ENCODE measurements at places on chromosomes 16 and 17.
A peak's percentile ranks its signal among the peaks of the same experiment; 100 is the strongest.

DNA sequence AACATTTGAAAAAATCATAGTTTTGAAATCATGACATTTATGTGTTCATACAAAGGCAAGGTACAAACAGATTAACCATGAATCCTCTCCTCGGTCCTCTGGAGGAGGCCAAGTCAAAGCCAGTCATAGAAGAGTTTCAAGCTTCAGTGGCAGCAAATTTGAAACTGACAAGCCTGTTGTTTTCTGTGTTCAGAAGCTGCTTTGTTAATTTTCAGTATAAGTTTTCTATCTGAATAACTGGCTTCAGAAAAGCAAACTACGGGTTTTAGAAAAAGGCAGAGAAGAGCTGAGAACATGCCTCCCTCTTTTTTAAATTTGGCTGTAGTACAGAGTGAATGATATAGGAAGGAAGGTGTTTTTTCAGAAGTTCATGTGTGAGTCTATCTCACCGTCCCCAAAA, 79.6 kb upstream of the CLEC18B start:
- DNase-seq = no peak

- DNase-seq = peak; percentile 76
Observed at GRCh38 chr17:76585033-76585648, 519 bp downstream of the ST6GALNAC2 start.

DNA sequence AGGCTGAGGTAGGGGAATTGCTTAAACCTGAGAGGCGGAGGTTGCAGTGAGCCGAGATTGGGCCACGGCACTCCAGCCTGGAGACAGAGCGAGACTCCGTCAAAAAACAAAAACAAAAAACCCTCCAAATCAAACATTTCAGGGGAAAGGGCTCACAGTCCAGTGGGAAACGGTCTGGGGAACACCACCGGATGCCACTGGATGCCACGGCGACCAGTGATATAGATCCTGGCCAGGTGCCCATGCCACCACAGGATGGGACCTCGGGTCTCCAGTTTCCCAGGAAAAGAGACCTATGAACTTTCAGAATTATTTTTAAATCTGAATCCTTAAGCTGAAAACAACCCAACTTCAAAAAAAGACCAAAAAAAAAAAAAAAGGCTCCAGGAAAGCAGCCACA, 12.3 kb downstream of the CEP131 start:
- DNase-seq = no peak

DNA sequence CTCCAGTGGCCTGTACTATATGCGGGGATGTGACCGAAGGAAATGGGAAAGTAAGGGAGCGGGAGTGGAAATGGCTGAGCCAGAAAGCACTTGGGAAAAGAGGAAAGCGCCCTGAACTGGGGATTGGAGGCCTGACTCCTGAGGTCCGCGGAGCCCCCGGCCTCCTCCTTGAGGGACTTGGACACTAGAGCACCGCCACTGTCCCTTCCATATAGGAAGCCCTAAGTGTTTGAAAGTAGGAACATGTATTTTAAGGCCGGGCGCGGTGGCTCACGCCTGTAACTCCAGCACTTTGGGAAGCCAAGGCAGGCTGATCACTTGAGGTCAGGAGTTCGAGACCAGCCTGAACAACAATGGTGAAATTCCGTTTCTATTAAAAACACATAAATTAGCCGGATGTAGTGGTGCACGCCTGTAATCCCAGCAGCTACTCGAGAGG, 530 bp upstream of the ZDHHC7 start:
- no peak for DNase-seq

DNA sequence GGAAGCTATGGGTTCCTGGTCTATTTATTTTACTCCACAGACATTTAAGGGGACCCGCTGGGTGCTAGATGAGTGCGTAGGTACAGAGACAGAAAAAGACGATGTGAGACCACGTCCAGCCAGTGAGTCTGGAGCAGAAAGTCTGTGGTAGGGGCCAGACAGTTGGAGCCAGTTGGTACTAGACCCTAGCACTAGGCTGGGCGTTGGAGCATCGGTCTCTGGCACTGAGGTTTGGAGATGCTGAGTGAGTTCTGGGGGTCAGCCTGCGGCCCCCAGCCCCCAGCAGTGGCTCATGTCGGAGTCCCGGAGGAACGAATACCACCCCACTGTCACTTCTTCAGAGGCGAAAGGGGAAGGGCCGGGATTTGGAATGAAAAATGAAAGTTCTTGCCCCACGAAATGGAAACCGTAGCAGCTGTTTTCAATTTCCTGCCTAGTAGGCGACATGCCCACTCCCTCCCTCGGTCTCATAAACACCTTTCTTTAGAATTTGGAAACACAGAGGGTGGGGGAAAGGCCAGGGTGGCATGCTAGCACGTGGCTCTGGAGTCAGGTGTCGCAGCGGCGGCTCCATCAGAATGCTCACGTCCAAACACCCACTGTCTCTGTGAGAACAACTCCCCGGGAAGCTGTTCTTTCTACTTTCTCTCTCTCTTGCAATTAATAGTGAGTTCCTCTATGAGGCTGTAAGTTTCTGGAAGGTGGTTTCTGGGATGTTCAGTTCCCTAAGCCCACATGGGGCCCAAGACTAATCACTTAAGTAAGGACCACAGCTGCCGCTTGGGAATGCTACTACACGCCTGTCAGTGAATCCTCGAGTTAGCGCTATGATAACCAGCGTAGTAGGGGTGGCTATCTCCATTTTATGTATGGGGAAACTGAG, 96.8 kb downstream of the IRF8 start:
- peak; percentile 29 for DNase-seq

DNA sequence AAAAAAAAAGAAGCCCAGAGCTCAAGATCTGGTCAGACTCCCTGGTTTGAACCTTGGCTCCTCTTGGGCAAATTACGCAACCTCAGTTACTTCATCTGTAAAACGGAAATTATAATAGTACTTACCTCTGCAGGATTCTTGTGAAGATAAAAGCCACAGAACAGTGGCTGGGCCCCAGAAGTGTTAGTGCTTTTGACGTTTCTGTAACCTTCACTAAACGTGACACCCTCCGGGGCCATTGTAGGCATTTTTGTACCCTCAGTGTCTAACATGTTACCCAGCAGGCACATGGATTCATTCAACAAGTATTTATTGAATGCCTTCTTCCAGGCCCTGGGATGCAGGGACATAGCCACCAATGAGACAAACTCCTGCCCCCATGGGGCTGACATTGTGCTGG, 58.0 kb downstream of the PITPNC1 start:
- no peak for DNase-seq

GRCh38 chr16:11530171-11530940, 56.4 kb downstream of the LITAF start:
- no peak for DNase-seq

DNA sequence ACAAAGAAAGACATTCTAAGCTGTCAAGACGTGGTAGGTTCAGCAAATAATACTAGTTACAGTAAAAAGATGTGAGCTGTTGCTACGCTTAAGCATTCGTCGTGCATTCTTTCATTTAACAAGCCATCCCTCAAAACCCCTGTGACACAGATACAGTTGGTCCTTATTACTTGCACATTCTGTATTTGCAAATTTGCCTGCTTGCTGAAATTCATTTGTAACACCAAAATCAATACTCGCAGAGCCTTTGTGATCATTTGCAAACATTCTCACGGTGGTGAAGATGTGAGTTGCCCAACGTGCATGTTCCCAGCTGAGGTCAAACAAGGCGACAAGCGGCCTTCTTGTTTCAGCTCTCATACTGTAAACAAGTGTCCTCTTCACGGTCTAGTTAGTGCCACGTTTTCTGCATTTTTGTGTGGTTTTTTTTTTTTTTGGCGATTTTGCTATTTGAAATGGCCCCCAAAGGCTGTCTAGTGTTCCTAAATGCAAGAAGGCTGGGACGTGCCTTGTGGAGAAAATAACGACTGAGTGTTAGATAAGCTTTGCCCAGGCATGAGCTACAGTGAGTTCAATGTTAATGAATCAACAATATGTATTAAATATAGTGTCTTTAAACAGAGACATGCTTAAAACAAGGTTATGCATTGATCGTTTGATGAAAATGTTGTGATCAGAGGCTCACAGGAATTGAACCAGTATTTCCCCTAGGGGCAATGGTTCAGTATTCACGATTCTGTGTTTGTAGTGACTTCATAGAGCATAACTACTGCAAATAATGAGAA, 84.1 kb downstream of the RAB11FIP4 start:
- DNase-seq = no peak

DNA sequence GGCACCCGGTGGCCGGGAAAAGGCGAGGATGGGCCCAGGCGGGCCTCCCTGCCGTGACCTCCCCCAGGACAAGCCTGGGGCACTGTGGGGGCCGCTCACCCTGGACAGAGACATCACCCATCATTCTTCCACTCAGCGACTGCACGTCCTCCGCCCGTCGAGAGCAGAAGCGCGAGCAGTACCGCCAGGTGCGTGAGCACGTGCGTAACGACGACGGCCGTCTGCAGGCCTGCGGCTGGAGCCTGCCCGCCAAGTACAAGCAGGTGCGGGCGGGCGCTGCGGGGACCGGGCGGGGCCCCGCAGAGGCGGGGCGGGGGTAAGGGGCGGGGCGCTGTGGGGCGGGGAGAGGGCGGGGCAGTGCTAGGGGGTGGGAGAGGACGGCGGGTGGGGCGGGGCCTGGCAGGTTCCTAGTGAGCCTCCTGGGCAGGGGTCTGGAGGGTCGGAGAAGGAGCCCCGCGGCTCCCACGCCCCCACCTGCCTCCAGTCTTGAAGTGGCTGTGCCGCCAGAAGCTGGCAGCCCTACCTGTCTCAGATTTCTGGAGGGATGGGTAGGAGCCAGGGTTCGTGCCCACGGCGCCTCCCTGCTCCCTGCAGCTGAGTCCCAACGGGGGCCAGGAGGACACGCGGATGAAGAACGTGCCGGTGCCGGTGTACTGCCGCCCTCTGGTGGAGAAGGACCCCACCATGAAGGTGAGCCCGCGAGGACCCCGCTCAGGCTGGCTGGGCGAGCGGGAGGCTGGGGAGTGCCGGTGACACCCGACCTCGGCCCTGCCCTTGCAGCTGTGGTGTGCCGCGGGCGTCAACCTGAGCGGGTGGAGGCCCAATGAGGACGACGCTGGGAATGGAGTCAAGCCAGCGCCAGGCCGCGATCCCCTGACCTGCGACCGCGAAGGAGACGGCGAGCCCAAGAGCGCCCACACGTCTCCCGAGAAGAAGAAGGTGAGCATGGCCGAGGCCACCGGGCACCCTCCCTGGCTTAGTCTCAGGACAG, 7.5 kb downstream of the NME3 start:
- peak; percentile 88 for DNase-seq

GRCh38 chr16:64167936-64168335, 953.9 kb downstream of the CDH11 start:
- no peak for DNase-seq

DNA sequence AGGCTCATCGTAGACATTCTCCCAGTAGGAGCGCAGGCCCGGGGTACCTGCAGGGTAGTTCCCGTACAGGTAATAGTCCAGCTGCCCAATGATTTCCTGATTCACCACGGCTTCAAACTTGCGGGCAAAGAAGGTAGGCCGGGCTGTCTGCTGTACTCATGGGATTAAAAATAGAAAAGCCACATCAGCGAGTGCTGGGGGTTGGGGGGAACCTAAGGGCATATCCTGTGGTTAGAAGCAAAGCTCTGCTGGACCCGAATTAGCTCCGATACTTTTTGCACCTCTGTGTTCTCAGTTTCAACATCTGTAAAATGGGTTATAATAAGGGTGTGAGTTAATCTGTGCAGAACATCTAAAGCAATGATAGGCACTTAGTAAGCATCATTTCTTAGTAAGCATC, 336.2 kb downstream of the XYLT1 start:
- DNase-seq = no peak

- DNase-seq = no peak
Observed at GRCh38 chr16:21991621-21992020, 9.3 kb downstream of the PDZD9 start.

DNA sequence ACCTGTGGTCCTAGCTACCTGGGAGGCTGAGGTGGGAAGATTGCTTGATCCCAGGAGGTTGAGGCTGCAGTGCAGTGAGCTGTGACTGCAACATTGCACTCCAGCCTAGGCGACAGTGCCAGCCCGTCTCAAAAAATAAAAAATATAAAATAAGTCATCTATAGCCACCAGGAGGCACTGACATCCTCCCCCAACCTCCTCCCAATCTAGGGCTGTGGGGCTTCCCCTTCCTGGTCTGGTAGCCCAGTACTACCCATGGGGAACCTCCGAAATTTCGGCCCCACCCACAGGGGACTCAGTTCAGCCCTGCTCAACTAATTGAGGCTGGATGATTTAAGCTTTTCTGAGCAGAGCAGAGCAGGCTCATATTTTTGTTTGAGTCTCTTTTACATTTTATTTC, 3.2 kb downstream of the ZSCAN10 start:
- no peak for DNase-seq

- no peak for DNase-seq
Observed at GRCh38 chr17:42027590-42027889, 7.7 kb downstream of the NKIRAS2 start.
